ENCODE measurements at places on chromosomes 12 and 14.

GRCh38 chr12:11771356-11771755 is 121.9 kb downstream of the ETV6 start:
- DNase-seq = no peak

DNA sequence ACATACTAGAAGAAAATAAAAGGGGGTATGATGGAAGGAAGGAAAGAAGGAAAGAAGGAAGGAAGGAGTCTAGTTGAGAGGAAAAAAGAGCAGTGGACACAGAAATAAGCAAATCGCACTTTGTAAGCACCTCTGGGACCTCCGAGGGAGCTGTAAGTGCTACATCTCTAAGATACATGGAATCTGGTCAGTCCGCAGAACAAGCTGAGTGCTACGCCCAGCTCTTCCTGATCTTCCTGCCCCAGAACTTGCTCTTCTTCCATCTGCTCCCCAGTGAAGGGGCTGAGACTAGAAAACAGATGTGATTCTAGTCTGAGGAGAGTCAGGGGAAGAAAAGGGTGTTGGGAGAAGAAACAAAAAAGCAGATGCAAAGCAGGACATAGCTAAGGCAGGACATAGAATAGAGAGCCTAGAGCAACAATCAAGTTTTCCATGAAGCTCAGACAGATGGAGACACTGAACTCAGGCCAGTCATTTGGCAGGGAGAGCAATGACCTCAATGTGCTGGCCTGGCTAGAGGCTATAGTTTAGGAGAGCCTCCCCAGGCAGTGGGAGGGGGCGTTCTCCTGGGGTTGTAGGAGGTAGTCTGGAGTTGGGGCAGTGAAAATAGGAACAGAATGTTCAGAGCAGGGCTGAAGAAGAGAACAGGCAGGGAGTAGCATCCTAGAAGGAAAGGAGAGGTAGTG is 1.7 kb upstream of the MFAP5 start:
- no peak for DNase-seq

- DNase-seq = peak; percentile 81
These were observed 18.8 kb upstream of the BEGAIN start for GRCh38 chr14:100605706-100606686.

- no peak for DNase-seq
These were observed 661 bp downstream of the DENR start for GRCh38 chr12:122753319-122753650.

GRCh38 chr12:46246021-46246700 is 22.7 kb downstream of the SLC38A1 start:
- DNase-seq = no peak

- DNase-seq = no peak
These were observed 81.4 kb upstream of the FERMT2 start for GRCh38 chr14:53032161-53032803.

DNA sequence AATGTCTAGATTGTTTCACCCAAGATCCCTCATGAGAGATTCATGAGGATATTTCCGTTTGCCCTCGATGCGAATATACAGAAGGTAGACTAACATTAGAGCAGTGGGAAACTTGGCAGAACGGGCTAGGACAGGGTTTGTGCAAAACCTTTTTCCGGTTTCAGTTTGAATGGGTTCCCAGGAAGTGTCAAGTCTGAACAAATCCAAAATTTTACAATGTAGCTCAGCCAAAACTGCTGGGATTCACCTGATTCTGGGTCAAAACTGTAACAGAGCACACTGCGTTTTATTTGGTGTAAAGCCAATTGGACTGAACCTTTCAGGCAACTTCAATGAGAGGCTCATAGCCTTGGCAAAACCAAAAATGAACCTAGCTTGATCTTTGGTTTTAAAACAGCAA is 337.8 kb upstream of the DIO2 start:
- no peak for DNase-seq

GRCh38 chr12:98182821-98183220 is 332.6 kb upstream of the TMPO start:
- no peak for DNase-seq

DNA sequence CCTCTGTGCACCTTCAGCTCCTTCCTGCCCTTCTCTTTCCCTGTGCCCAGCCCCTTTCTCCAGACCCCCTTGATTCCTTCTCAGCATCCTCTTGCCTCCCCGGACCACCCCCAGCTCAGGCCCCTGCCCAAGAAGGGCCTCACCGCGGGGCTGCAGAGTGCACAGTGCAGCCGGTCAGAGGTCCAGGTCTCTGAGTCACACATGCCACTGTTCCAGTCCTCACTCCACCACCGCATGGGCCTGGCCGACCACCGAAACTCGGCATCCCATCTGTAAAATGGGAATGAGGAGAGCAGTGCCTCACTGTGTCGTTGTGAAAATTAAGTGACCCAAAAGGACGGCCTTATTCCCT is 13.3 kb downstream of the BDKRB1 start:
- no peak for DNase-seq

DNA sequence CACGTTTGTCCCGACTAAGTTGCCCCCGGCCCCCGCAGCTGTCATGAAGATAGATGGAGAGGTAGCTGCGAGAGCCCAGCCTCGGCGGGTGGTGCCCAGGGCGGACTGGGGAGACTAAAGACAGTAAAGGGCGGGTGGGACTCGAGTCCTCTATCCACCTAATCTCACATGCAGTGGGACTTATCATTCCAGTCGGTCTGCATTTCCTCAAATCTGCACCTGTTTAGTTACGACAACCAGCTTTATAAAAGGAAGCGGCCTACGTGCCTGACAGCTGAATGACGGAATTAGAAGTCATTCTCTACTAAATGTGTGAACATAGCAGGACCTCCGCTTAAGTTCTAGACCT is 109.8 kb upstream of the EGLN3 start:
- DNase-seq = no peak

- DNase-seq = no peak
These were observed 1.3 kb downstream of the TRHDE start for GRCh38 chr12:72273499-72273837.

DNA sequence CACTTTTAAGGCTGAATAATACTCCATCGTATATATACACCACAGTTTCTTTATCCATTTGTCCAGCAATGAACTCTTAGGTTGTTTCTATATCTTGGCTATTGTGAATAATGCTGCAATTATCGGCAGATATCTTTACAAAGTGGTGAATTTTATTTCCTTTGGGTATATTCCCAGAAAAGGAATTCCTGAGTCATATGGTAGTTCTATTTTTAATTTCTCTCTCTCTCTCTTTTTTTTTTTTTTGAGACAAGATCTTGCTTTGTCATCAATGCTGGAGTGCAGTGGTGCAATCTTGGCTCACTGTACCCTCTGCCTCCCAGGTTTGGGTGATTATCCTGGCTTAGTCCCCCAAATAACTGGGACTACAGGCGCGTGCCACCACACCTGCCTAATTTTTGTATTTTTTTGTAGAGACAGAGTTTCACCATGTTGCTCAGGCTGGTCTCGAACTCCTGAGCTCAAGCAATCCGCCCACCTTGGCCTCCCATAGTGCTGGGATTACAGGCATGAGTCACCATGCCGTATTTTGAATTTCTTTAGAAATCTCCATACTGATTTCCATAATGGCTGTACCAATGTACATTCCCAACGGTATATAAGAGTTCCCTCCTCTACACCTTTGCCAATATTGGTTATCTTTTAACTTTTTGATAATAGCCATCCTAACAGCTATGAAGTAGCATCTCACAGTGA is 98.4 kb downstream of the EFCAB11 start:
- DNase-seq = no peak

GRCh38 chr14:64768401-64769095 is 64.3 kb downstream of the PLEKHG3 start:
- DNase-seq = no peak

DNA sequence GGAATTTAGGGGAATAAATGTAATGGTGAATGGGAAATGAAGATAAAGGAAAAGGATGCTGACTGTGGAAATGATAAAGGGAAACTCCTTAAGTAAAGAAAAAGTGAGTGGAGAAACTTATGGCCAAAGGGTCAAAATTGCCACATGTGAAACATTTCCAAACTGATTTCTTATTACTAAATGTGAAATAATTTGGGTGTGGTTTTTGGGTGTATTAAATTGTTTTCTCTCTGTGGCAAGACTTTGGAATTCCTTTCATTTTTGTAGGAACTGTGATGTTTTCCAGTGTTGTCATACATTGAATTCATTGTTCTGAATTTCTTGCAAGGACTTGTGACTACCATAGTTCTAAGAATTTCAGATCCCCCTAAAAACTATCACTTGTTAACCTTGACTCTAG is 1891.5 kb upstream of the SEL1L start:
- DNase-seq = no peak

DNA sequence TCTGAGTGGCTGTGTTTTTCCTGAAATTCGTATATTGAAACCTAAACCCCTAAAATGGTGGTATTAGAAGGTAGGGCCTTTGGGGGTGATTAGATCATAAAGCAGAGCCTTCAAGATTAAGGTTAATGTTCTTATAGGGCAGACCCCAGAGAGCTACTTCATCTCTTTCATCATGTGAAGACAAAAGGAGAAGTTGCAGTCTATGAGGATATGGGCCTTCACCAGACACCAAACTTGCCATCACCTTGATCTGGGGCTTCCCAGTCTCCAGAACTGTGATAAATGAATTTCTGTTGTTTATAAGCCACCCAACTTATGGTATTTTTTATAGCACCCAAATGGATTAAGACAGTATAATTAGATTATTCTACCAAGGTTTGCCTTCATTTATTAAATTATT is 275.0 kb upstream of the ATP2B1 start:
- no peak for DNase-seq

DNA sequence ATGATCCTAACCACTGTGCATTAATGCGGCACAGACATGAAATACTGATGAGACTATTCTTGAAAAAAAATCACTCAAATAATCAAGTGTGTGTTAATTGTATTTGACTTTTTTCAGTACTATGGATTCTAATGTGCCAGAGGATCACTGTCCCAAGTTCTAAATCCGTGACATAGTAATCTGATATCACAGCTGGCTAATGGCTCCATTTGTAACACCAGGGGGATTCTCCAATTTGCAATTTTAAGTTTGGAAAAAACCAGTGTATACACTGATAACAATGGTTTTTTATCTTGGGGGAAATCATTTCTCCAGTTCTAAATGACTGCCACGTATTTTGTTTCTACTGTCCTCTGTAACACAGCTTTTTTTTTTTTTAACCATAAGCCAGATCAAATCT is 33.0 kb downstream of the MPHOSPH9 start:
- no peak for DNase-seq

- no peak for DNase-seq
These were observed 816 bp upstream of the SLC8A3 start for GRCh38 chr14:70189456-70190077.

DNA sequence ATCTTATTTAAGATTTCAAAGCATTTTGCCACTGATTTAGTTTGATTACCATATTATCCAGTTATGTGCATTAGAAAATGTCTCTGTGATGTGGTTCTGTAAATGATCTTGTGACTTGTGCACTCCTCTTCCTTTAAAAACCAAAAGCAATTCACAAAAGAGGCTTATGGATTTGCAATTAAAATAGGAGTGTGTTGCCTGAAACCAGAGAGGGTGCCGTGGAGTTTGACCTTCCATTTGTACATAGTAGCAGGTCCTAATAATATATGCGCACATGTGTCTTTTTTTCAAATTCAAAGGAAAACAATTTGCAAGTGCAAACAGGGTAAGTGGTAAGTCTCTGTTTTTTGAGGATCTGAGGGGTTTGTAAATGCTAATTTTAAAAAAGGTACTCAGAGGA is 470.9 kb downstream of the VRK1 start:
- DNase-seq = no peak

DNA sequence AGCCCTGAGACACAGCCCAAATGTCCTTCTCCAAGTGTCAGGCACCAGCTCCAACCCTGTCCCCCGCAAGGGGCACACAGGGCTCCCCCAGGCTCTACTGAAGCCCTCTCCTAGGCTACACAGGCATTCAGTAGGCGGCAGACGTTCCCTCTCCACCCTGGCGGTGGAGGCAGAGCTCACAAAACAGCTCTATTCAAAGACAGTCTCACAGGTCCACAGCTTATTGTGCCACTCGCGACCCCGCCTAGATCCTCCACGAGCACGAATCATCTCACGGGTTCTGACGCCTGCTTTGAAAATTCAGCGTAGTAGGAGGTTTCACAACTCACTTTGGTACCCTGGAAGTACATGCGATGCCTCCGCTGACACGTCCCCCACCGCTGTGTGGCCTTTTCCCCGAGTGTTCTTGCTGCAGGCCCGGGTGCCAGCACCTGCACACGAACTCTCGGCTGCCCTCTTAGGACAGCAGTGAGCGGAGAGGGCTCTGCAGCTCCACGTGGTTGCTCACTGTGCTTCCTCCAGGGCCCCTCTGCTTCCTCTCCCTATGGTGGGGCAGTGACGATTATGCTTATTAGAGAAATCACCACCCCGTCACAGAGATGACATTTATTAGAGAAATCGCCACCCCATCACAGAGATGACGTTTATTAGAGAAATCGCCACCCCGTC is 78.5 kb downstream of the ADGRD1 start:
- DNase-seq = no peak

GRCh38 chr14:25132732-25133422 is 82.9 kb upstream of the STXBP6 start:
- peak; percentile 52 for DNase-seq

DNA sequence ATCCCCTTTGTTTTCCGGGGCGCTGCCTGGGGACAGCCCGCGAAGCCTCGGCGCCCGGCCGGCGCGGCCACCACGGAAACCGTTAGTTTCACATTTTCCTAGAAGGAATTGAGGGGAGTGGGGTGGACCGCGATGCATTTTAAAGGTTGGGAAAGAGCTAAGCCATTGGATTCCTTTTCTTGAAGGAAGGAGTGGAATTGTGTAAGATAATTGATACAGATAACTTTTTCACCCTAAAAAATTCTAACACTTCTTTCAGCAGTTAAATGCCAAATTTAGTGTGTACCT is 137.1 kb downstream of the MON2 start:
- DNase-seq = peak; percentile 9

DNA sequence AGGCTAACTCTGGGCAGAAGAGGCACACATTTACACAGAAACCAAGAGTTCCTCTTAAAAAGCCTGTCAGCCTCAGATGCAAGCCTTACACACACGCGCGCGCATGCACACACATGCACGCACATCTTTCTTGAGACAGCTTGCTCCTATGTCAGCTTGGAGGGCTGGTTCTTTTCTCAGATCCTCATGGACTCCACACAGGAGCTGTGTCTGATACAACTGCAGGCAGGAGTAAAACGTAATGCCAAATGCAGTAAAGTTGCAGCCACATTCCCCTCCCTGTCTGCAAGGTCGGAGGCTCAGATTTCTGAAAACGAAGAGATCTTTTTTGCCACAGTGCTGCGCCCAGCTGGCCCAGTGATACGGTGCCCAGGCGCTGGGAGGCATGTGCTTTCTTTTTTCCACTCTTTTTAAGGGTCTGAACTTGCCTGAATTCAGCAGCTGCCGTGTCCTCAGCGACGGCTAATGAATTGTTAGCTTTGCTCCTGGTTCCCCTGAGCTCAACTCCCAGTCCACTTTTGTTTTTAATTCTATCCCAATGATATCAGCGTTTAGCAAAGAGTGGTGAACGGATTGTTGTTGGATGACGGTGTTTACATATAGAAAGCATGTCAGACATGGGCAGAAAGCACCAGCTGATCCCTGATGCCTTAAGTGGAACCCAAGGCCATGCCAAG is 72.9 kb upstream of the FOXN3 start:
- DNase-seq = no peak

DNA sequence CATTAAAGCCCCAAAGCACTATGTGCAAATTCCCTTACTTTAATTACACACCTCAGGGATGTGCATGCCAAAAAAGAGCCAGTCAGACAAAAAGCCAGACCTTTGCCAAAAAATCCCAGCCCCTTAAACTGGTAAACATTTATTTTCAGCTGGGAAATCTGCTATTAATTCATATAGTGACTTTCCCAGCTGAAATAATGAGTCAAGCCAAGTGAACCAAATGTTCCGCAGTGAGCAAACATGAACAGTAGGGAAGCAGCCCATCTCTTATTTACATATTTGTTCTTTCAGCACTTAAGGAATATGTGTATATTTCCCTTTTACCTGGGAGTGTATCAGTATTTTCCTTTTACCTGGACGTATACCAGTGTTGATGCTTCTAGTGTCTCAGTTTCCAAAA is 44.0 kb upstream of the OTX2 start:
- DNase-seq = no peak
